ENCODE measurements at places on chromosomes 6 and 20.

DNA sequence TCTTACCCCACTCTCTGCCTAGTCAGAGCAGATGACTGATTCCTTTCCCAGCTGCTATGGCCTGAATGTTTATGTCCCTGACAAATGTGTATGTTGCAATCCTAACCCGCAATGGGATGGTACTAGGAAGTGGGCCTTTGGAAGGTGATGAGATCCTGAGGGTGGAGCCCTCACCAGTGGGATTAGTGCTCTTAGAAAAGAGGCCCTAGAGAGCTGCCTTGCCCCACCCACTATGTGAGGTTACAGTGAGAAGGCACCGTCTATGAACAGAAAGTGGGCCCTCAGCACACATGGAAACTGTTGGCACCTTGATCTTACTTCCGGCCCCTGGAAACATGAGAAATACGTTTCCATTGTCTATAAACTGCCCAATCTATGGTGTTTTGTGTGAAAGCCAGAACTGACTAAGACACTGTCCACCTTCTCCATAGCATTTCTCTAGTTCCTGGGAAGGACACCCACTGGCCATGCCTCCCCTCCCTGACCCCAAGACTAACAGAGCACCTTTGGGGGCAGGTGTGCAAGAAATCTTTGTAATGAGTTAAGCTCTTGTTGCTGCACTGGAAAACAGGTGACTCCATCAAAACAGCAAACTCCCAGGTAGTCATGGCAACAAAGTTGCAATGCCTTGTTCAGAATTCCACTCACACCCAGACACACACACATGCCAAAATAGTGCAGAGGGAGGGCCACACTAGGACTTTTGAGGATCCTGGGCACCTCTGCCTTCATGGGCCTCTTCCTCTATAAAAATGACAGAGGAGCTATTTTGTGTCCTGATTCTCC lies 16.2 kb downstream of the GABRR2 start:
- peak; percentile 33 for DNase-seq

GRCh38 chr20:35273449-35274171 lies 4.3 kb downstream of the MMP24OS start:
- no peak for DNase-seq

GRCh38 chr6:41584668-41585205 lies 38.6 kb downstream of the FOXP4 start:
- DNase-seq: no peak

GRCh38 chr6:17986656-17987446 lies 584 bp downstream of the KIF13A start:
- DNase-seq: peak; percentile 70

GRCh38 chr6:144181639-144182038 lies 31.3 kb downstream of the STX11 start:
- DNase-seq: no peak

DNA sequence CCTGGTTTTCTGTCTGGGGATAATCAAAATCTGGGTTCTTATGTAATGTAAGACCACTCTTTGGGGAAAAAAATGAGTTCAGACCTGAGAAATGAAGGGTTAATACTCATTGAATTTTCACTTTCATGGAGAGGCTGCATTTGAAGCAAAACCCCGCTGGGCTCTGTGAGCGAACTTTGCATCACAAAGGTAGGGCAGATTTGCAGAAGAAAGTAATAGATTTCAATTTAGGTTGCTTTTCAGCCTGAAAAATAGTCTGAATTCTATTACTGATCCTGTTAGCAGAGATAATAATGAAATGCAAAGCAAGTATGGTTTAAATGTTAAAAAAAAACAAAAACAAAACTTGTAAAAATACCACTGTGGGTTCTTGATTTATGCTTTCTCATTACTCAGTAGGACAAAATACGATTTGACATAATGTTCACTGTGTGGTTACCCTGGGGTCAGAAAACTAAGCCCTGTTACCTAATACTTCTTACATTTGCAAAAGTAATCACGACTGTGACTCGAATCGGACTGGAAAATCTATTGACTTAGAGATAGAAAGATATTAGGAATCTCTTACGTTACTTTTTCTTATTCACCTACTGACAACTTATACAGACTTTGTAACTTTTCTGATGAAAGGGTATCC lies 72.2 kb downstream of the UST start:
- DNase-seq: peak; percentile 48

DNA sequence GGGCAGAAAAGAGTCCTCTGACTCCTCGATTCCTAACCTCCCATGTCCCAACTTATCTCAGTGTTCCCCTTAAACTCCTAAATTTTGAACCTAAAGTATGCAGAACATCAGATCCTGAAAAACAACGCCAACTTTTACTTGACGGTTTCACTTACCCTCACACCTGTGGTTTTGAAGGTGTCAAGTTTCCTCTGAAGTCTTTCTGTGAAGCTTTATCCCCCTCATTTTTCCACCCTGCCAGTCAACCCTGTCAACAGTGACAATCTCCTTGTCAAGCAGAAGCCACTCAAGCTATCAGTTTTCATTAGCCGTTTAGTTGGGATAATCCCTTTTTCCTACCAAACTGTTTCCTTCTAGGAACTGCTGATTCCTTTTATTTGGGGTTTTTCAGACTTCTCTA lies 245.4 kb upstream of the PREP start:
- no peak for DNase-seq

DNA sequence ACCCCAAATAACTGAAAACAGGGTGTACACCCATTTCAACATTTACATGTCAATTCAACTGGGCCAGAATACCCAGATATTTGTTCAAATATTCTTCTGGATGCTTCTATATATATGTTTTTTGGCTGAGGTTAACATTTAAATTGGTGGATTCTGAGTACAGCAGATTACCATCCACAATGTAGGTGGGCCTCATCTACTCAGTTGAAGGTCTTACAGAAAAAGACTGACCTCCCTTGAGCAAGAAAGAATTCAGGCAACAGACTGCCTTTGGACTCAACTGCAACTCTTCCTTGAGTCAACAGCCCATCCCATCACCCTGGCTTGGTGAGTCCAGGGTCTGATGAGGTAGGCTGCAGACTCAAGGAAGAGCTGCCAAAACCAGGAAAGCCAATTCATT lies 84.1 kb downstream of the ATG5 start:
- DNase-seq: no peak

GRCh38 chr6:89818977-89819335 lies 638 bp downstream of the MDN1 start:
- DNase-seq: peak; percentile 25

- DNase-seq: peak; percentile 33
Measured at GRCh38 chr6:112634376-112634775, 287.2 kb downstream of the RFPL4B start.

DNA sequence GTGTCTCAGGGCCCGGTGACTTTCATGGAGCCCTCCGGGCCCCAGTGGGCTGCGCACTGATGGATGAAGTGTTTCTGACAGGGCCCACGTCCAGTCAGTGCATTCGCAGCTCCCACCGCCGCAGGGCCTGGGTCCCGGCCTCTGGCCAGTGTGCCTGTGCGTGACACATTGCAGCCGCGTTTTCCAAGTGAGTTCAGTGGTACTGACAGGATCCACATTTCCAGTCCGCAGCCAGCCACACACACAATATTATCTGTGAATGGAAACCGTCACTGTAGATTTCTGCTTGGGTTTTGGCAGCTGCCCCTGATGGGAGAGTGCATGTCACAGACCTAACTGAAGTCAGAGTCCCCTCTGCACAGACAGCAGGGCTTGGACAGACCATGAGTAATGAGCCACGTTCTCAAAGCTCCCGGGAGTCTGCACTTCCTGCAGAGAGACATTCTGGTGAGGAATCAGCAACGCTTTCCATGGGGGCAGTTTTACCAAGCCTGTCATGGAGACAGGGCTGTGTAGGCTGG lies 171.4 kb downstream of the MYLK4 start:
- DNase-seq: peak; percentile 6

- DNase-seq: no peak
Measured at GRCh38 chr6:32140420-32141046, 10.4 kb upstream of the FKBPL start.

DNA sequence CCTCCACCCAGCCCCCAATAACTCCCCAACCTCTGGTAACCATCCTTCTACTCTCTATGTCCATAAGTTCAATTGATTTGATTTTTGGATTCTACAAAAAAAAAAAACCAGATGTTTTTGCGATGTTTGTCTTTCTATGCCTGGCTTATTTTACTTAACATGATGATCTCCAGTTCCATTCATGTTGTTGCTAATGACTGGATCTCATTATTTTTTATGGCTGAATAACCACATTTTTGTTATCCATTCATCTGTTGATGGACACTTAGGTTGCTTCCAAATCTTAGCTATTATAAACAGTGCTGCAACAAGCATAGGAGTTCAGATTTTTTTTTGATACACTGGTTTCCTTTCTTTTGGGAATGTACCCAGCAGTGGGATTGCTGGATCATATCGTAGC lies 98.8 kb downstream of the LYRM2 start:
- no peak for DNase-seq

- DNase-seq: peak; percentile 72
Measured at GRCh38 chr20:25053255-25054031, 4.5 kb downstream of the ACSS1 start.

GRCh38 chr6:105484238-105485161 lies 81.6 kb upstream of the PREP start:
- DNase-seq: peak; percentile 67

DNA sequence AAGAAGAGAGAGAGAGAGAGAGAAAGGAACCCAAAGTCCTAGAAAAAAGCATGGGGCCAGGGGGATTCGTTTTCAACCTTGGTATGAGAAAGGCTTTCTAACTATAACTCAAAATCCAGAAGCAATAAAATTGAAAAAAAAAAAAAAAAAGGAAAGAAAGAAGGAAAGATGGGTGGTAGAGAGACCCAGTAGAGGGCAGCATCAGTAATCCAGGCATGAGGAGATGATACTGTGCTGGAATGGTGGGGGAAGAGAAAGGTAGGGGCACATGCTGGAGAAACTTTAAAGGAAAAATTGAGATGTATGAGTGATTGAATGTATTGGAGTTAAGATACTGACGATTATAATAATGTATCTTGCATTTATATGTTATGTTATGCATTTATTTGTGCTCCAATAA lies 1040.7 kb upstream of the FLRT3 start:
- DNase-seq: peak; percentile 5

DNA sequence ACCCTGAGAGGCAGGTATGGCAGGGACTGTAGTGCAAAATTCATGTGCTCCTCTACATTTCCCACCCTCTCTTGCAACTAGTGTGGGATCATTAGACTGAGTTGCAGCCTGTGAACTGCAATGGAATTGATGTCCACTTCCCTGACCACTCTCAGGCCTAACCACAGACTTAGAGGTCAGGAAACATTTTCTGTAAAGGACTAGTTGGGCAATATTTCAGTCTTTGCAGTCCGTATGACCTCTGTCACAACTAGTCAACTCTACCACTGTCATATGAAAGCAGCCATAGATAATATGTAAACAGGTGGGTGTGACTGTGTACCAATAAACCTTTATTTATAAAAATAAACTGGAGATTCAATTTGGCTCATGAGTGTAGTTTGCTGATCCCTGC lies 134.4 kb upstream of the TOP1 start:
- DNase-seq: no peak

DNA sequence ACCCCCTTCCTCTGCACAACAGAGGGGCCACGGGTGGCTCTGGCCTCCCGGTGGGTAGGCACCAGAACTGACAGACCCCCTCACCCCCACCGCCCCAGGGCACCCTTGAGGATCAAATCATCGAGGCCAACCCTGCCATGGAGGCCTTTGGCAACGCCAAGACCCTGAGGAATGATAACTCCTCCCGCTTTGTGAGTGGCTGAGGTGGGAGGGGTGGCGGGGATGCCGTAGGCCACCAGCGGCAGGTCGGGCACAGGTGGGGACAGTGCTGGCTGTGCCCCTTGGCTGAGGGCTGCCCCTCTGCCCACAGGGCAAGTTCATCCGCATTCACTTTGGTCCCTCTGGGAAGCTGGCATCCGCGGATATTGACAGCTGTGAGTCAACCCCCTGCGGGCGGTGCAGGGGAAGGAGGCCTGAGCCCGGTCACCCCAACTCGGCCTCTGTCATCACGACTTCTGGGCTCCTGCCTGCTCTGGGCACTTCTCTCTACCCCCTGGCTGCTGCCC lies 29.1 kb downstream of the MYH7B start:
- no peak for DNase-seq

DNA sequence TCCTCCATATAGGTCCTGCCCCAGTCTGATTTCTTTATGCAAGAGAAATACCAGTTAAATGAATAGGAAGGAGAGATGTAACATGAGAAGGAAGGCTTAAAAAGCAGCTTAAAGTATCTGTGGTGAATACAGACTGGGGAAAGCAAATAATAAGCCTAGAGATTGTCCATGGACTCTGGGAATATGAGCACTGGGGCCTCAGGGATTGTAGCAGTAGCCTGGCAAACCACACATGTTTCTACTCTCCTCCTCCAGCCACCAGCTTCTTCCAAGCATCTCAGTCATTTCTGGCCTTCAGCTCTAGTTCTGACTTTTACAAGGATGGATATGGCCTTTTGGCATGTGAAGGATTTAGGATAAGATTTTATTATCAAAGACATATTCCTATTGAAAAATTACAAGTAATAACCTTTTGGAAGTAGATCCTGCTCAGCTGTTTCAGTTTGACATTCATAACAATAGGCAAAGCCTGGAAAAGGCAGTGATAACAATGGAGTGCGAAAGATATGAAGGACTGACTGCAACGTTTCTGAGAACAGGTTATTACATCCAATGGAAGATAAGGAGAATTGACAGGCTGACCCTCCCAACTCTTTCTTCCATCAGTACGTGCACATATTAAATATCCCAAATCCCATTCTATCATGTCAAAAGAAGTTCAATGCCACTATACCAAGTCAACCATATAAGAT lies 41.6 kb downstream of the CYP39A1 start:
- no peak for DNase-seq

- DNase-seq: no peak
Measured at GRCh38 chr20:58010186-58010585, 218.3 kb downstream of the ANKRD60 start.

- DNase-seq: no peak
Measured at GRCh38 chr20:22217712-22218352, 366.5 kb downstream of the FOXA2 start.

DNA sequence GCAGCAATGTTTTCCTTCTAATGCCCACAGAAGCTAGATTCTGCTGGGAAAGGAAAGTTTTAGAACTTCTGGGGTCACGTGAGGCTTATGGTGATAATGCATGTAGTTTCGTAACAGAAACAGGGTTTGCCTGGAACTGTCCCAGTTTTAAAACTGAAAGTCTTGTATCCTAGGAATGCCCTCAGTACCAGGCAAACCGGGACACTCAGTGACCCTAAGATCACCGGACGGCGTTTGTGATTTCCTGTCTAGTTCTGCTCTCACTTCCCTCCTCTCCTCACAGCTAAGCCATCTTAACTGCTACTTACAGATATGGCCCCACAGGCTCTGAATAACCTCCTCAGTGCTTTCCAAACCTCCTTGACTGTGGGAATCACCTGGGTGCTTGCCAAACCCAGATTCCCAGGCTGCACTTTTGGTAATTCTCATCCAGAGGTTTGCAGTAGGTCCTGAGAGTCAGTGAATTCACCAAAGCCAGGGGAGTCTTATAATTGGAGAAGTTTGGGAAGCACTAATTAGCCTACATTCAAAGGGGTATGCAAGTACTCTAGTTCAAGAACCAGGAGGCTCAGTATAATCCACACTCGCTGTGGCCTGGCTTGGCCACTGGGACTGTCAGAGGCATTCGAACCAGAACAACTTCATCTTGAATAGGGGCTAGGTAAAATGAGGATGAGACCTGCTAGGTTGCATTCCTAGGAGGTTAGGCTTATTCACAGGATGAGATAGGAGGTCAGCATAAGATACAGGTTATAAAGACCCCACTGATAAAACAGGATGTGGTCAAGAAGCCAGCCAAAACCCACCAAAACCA lies 231.6 kb upstream of the MYLIP start:
- peak; percentile 38 for DNase-seq

Data from EH (cell line).